NCI-H1436 (cell line): ENCODE measurements at places on chromosomes 3 and 15.

DNA sequence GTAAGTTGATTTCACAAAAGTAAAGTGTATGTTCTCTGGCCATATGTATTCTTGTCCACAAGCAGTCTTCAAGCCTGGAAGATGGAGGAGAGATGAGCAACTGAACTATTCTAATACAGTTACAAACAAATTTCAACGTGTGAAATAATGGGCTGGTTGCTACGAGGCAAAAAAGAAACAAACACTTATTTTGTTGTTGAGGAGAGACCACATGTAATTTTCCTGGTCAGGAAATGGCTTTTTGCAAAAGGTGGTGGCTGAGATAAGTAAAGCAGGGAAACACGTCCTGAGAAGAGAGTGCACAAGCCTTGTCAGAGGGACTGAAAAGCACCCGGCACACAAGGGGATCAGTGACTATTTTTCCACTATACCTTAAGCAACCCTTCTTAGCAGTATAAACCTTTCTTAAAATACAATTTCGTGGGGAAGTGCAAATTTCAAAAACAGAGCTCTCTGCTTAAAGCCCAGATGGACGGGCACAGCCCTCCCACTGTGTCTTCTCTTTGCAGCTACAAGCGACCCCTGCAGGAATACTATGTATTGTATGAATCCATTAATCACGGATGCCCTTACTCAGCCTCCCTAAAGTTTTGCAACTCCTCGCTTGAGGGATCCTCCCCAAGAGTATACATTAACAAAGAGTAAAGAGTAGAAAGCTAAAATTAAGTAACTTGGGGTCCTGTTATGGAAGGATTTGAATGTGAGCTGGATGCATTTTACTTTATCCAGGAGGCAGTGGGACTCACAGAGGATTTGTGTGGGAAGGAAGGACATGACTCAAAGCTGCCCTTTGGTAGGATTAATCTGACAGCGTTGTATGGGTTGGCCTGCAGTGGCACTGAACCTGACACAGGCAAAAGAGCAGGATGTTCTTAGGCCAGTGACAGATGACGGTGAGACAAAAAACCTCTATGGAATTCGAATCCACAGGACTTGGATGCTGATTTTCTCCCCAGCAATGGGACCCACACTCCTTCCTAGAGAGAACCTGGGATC lies 253.7 kb downstream of the IL5RA start:
- DNase-seq: no peak

- no peak for DNase-seq
Observed at GRCh38 chr3:192336286-192336685, 391.1 kb downstream of the FGF12 start.

- no peak for DNase-seq
Observed at GRCh38 chr3:56413911-56414310, 54.4 kb downstream of the ERC2 start.

GRCh38 chr15:37107071-37107743 lies 6.9 kb upstream of the MEIS2 start:
- no peak for DNase-seq

GRCh38 chr3:73624017-73624820 lies 522 bp downstream of the PDZRN3 start:
- peak; percentile 44 for DNase-seq

DNA sequence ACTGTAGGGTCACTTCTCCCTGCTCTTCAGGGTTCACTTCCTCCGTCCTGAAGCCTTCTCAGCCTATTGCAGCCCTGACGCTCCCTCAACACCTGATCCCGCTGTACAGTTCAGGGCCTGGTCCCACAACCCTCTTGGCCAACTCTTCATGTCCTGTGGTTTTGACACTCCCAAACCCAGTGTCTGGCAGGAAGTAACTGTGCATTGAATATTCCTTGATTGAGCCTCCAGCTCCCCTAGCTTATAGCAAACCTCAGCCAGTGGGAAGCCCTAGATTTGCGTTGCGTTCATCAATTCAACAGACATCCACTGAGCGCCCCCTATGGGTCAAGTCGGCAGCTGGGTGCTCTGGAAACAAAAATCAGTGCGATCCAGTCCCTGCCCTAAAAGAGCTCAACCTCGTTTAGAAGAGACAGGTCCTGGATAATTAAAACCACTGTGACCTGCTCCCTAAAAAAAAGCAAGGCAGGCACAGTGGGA lies 13.5 kb downstream of the UBAP1L start:
- DNase-seq: peak; percentile 24

GRCh38 chr15:70111203-70112073 lies 13.7 kb upstream of the TLE3 start:
- DNase-seq: peak; percentile 75

DNA sequence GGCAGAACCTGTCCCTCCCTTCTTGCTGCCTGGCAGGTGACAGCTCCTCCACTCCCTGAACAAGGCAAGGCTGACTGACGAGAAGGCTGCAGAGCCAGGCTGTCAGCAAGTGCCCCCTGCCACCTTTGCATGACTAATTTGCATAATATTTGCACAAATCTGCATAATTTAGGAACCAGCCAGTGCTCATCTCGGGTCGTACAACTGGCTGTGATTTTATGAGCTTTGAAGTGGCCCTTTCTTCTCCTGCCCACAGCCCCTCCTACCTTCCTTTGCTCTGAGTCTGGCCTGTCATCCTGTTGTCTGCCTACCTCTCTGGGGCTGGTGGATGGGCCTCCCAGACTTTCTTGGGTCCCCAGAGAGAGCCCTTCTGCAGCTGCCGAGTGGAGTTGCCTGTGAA lies 58.9 kb downstream of the LINGO1 start:
- no peak for DNase-seq

DNA sequence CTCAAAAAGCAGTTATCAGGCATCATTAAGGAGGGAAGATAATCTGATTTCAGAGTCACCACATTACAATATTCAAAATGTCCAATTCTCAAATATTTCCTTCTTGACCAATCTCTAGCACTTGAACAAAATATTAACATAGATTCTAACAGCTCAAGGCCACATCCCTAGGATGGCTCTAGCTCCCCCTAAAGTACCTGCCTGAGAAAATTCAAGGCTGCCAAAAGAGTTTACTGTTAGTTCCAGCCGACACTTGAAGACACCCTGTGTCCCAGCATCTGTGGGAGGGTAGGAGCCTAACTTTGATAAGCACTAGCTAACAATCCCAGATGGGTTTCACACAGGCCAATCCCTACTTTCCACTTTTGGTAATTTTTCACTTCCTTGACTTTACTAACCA lies 10.4 kb downstream of the NSMCE3 start:
- no peak for DNase-seq

DNA sequence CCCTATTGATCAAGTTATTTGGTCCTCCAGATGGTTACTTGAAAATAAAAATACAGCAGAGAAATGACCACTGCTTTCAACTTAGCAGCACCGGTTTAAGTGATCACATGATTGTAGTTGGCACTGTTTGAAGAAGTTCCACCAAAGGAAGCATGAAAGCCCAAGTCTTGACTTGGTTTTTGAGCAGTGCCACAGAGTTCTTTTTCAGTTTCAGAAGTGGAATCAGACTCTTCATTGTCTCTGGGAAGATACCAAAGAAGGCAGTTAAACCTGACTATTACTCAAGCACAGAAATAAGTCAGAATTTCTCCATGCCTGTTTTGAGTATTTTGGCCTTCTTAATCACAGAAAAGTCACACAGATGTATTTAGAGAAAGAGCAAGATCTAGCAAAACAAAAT lies 66.7 kb downstream of the BBX start:
- no peak for DNase-seq

- DNase-seq: no peak
Observed at GRCh38 chr3:53102601-53103147, 27.6 kb downstream of the RFT1 start.

DNA sequence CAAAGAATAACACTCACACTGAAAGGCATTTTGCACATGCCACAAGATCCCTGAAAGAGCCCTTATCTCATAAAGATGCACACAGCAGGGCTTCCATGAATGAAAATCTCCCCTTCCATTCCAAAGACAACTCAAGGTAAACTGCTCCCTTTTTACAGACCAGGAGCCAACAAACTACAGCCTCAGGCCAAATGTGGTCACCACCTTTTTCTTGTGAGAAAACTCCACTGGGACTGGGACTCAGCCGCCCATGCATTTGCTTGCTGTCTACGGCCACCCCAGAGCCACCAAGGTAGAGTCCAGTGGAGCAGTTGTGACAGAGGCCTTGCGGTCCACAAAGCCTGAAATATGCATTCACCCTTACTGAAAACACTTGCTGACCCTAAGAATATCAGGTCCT lies 334.8 kb downstream of the OCA2 start:
- DNase-seq: no peak

DNA sequence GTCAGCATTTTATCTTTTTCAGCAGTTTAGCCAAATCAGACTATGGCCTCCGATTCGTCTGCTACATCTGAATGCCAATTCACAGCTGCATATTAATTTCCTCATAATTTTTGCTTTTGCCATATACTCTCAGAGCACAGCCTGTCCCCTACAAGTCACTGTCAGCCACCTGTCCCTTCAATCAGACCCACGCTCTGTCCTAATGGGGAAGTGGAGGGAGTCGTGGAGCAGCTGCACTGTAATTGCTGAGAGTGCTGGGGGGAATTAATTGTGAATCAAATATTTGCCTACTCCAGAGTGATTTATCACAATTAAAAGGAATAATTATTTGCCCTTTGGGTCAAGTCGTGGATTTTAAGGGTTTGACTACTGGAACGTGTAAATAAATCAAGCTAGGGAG lies 75.5 kb downstream of the EBLN2 start:
- DNase-seq: no peak

DNA sequence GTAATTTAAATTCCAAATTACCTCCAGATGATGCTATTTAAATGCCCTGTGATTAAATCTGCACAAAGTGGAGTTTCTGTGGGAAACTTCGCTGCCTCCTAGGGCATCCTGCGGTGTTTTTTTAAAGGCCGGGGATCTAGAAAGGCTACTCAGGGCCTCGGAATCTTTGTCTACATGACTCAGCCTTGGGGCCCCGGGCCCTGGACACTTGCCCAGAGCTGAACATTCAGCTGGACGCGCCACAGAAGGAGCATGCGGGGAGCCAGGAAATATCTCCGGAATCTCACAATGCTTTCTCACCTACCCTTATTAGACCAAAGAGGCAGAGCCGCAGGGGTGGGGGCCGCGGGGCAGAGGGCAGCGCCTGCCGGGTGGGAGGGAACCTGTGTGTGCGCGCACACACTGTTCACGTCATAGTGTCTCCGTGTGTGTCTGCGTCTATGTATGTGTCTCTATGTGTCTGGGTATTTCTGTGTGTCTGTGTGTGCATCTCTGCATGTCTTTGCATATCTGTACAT lies 145.5 kb upstream of the TPM1 start:
- DNase-seq: no peak

DNA sequence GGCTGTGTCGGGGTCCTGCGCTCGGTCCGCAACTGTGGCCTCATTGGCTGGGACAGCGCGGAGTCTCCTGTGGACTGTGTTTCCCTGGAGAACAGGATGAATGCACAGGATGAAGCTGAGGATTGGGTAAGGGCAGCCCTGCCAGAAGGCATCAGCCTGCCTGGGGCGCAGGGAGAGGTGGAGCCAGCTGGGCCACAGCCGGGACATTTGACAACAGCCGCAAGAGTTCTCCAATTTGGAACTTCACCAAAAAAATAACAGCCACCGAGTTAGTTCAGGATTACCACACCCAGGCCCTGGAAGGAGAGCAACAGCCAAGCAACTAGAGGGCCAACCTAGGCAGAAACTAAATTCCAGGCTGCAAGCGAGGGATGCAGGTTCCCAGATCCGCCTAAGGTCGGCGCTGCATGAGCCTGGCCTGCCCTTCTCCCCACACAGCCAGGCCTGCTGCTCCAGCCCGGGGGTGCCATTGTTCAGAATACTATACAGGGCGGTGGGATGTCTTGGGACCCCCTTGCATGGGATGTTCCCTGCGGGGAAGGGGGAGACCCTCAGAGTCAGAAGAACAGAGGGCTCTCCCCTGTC lies 229.3 kb downstream of the OCA2 start:
- no peak for DNase-seq

- DNase-seq: no peak
Observed at GRCh38 chr3:139173372-139174108, 128.8 kb upstream of the PRR23C start.

GRCh38 chr15:48413304-48413703 lies 82.1 kb downstream of the DUT start:
- no peak for DNase-seq

DNA sequence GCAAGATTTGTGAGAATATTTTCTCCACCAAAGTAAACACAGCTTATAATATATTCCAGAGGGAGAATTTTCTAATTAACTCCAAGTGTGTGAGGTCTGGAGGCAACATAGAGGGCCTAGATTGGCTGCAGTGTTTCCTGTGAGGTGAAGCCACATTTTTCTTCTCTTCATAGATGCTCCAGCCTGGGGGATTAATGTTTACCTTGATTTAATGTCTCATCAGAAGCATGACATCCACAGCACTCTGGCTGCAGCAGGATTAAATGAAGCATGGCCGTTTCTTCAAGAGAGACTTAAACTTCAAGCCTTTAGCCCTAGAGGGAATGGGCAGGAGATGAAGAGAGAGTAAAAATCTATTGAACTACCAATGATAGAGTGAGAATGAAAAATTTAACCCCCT lies 137.9 kb upstream of the ZBTB20 start:
- DNase-seq: no peak

- no peak for DNase-seq
Observed at GRCh38 chr3:132622761-132623160, 25.7 kb downstream of the ACKR4 start.

- DNase-seq: no peak
Observed at GRCh38 chr3:64094713-64095079, 71.4 kb upstream of the PSMD6 start.

- DNase-seq: no peak
Observed at GRCh38 chr3:188197388-188197847, 43.5 kb downstream of the LPP start.

- DNase-seq: no peak
Observed at GRCh38 chr3:157647820-157648219, 144.6 kb upstream of the VEPH1 start.

- no peak for DNase-seq
Observed at GRCh38 chr15:90240856-90241255, 6.8 kb downstream of the GDPGP1 start.

- no peak for DNase-seq
Observed at GRCh38 chr3:78974181-78974790, 793.5 kb downstream of the ROBO1 start.

GRCh38 chr3:171108066-171108465 lies 81.5 kb upstream of the SLC2A2 start:
- DNase-seq: no peak

DNA sequence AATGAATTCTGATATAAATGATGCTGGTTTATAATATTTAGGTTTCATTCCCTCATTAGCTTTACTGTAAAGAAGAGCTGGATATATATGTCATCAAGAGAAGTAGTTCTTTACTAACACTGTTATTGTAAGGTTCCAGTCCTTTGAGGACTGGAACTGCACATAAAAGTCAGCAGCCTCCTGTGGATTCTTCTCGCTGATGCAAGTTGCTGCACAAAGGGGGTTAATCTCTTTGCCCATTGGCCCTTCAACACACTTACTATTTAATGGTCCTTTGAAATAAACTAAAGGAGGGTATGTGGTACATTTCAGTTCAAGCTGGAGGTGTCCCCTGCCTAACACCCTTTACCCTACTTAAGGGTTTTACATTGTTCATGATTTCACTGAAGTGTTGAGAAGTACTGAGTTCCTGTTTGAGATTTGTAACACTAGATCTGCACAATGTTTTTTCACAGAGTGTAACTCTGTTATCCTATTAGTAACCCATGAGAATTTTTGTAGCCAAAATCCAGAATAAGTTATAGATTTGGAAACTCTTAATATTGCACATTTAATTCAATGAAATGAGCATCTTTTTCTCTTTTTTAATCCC lies 43.9 kb downstream of the NR2C2 start:
- DNase-seq: no peak
